ENCODE measurements at places on chromosomes 4 and X.

GRCh38 chr4:186392017-186392416 is 126.0 kb downstream of the F11 start:
- no peak for DNase-seq

GRCh38 chr4:128220286-128221235 is 67.1 kb downstream of the PGRMC2 start:
- peak; percentile 16 for DNase-seq

DNA sequence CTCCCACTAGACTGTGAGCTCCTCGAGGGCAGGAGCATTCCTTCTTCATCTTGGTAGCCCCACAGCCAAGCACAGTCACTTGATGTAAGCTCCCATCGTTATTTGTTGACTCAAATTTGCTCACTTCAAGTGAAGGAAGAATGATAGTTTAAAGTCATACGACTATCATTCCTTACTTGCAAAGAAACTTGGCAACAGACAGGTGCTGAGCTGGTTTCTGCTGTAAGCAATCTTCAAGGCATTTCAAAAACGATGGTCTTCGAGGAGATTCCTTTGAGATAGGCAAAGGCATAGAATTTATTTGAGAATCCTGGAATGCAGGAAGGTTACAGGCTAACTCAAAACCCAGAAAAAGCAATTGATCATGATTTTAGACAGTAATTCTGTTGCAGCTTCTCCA is 64.8 kb downstream of the QDPR start:
- no peak for DNase-seq

DNA sequence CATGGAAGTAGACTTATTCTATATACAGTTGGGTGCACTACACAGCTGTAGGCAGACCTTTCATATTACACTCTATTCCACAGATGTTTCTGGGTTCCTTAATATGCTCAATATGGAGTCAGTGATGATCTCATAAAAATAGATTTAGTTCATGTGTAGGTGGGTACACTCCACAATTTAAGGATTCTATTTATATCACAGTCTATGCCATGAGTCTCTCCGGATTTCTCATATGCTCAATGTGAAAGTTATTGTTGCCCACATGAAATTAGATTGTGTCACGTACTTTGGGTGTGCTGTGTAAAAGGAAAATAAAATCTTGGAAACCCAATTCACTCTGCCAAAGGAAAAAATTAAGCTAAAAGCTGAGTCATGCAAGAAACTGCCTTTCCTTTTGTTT is 32.5 kb upstream of the TASL start:
- no peak for DNase-seq

DNA sequence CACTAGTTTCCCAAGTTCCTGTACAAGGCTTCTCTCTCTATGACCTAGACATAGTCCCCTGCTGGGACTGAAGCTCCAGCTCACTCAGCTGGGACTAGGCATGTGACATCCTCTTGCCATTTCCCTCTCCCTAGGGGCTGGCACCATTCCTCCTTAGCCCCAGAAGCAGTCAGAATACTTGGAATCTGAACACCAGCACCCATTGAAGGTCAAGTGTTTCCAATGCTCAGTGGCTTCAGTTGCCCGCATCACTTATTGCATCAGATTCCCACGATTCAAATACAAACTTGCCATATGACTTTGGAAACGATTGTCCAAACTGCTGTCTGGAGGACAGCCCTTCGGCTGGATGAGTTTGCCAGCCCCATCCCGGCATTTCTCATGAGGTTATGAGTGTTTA is 65.5 kb upstream of the HOPX start:
- DNase-seq, result no peak

DNA sequence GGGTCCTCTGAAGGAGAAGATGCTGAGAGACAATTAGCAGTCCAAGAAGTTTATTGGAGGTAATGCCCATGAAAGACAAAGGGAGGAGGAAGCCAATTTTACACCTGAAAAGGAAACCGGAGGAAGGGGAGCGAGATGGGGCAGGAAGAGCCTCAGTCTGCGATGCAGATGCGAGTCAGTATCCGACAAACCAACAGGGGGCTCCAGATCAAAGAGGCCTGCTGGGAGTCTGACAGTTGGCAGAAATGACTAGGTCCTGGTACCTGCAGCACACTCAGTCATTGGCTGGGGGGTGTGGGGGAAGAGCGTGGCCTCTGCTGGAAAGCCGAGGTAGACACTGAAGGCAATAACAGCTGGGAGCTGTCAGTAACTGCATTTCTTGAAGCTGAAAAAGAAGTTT is 231.1 kb upstream of the CENPE start:
- no peak for DNase-seq

DNA sequence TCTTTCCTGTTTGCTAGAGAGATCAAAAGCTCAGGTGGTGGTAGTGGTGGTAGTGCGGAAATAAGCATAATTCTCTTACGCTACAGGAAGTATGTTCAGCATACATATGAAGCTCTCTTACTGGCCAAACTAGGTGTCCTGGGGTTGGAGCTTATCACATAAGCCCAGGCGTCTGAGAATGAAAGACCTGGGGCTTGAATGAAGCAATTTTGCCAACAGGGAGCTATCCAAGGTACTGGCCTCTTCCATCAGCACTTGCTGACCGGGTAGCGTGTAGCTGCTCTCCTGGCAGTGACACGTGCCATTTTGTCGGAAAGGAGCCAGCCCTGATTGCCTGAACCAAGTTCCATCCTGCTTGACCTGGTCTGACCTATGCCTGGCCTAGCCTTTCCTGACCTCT is 65.9 kb upstream of the HPF1 start:
- DNase-seq, result peak; percentile 19

- DNase-seq, result no peak
These were observed 575 bp downstream of the RCHY1 start for GRCh38 chr4:75513526-75514130.

- no peak for DNase-seq
These were observed 5.9 kb upstream of the TNIP2 start for GRCh38 chr4:2762048-2762447.

- DNase-seq, result no peak
These were observed 721.0 kb upstream of the NDST4 start for GRCh38 chr4:115834441-115834840.

DNA sequence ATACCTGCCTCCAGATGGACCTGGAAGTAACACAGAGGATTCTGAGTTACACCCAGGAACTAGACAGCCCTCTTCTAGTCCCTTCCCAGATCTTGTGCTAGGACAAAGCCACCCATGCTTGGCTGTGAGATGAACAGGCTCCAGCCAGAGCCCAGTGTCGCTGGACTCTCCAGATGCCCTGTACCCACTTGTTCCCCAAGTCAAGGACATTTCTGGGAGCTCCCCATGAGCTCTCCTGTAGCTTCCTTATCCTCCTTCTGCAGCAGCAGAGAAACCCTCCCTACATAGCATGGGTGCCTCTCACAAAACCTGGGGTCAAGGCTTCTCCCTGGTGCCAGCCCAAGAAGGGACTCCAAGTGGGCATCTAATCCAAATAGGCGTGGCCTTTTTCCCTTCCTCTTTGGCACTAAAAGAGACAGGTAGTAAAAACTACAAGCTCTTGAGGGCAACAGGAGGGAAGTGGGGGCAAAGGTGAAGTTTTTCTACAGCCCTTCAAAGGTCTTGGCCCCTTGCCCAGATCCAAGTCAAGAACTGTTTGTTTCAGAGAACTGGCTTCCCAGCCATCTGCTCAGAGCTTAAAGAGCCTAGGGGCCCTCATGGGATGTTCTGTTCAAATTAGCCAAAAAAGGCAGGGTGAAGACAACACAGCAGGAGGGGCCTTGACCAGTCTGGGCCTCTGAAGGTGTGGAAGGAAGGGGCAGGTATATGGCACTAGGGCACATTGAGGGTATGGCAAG is 8.5 kb upstream of the ERCC6L start:
- DNase-seq, result no peak

DNA sequence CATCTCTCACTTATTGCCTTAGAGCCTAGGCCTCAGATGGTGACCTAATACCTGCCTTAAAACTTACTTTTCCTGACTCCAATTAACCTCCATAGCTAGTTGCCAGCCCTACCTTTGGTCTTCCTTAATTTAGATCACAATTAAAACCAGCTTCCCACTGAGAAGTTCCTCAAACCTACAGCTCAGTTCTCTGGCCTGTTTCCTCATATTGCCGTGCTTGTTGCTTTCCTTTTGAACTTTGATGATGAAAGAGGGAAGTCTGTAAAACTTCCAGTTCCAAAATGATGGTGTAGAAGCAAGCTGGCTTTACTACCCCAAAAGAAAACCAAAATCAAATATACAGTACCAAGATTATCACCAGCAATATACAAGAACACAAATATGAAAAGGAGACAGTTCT is 28.9 kb upstream of the CAMK2D start:
- DNase-seq, result no peak

DNA sequence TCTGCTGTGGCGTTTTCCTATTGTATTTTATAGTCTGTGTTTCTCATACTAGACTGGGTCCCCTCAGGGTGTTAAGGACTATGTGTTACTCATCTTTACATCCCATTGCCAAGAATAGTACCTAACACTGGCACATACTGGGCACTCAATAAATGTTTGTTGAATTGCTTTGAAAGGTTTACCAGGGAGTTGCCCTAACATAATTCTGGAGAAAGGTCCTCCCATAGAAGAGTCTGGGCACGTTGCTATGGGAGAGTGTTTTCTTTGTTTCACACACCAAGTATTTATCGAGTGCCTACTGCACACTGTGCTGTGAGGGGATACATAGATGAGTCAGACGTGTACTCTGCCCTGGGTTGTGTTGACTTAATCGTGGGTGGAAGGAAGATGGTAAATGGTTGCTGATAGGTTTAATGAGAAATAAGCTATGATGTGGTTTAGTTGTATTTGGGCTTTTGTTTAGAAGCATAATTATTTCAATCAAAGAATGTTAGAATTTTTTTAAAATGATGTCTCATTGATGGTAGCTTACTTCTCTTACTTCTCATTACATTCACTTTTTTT is 42.9 kb downstream of the AFF1 start:
- no peak for DNase-seq

DNA sequence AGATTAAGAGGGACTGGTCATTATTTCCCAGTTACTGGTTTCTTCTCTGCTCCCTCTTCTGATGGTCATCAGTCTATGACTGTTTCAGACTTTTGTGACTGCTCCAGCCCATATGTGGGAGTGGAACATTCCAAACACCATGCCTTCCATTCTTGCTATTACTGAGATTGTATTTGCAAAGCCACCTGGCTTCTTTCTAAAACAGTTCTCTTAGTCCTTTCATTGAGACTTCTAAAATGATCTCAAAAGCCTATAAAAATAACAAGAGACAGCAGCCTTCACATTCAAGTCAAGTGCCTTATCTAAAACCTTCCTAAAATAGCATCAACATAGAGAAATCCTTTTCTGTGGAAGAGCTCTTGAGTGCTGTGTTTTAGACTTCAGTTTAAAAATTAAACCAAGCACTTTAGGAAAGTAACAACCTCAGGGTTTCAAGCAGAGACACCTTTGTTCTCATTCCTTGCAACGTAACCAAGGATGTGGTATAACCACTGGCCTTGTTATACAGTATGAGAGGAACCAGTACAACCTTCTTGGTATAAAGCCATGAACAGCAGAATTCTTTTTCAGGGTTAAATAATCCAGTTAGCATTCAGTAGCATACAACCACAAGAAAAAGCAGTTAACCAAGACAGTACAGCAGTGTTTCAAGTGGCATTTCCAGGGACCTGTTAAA is 97.1 kb downstream of the NFKB1 start:
- peak; percentile 81 for DNase-seq

DNA sequence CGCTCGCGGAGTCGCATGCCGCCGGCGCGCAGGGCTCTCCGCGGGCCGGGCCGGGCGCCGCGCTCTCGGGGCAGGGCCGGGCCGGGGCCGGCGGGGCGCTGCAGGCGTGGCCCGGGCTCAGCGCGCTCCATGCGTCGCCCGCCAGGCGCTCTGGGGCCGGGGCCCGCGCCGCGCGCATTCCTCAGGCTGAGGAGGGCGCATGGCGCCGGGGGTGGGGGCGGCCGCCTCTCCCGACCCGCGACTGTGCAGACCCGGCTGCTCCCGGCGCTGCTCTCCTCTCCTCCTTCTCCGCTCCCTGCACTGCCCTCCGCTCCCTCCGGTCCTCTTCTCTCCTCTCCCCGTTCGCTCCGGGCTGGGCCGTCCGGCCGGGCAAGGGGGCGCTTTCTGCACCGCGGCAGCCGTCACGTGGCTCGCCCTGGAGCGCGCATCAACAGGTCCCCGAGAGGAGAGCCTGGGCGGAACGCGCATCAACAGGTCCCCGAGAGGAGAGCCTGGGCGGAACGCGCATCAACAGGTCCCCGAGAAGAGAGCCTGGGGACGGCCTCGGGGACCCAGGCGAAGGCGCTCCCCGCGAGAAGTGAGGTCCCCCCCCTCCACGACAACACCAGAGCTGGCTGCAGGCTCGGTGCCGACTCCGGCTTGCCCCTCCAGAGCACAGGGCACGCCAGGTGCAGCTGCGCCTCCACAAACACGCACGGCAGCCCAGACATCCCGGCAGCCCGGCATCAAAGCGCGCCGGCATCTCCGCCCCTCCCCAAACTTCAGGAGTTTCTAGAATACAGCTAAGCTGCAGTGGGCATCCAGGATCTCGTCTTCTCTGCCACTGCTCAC is 12.9 kb downstream of the PPP2R3B start:
- no peak for DNase-seq

- peak; percentile 33 for DNase-seq
These were observed 63.7 kb upstream of the CD99 start for GRCh38 chrX:2627272-2627867.

DNA sequence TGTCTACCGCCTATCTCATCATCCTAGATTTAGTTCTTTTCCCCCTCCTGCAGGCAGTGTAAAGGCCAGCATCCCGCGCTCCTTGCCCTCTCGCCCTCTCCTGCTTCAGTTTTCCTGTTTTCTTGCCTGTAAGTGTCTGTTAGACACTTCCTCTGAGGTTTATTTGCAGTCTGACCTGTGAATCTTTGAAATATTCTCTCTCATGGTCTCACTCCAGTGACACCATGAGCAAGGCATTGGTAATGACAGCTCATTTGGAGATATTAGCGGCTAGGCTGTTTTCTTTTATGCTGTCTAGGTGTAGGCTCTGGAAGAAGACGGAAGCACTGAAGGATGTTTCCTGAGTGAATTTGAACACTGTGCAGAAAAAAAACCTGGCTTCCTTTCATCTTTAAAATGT is 179.6 kb downstream of the KDR start:
- DNase-seq, result no peak

DNA sequence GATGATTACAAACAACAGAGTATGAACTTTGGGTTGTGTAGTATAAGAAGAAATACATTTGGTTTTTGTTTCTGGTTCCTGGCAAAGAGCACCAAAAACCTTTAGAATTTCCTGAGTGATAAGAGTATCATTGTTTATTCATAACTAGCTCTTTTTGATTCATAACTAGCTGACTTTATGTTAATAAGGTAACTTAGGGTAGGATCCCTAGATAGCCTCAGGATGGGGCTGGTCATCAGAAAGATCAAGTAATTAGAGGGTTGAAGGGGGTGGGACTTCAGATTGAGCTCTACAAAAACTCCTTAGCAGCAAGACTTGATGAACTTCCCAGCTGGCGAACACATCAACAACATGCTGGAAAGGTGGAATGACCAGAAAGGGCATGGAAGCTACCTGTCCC is 166.5 kb downstream of the SCFD2 start:
- DNase-seq, result no peak

GRCh38 chrX:40434443-40434842 is 146.3 kb upstream of the ATP6AP2 start:
- DNase-seq, result no peak

GRCh38 chrX:78527263-78527662 is 131.9 kb downstream of the RTL3 start:
- DNase-seq, result no peak
